ENCODE measurements at places on chromosomes 3 and 15. TPM values are rescaled to one million over a fixed set of nuclear protein-coding genes. Genes with fewer than 3 reads are reported as not detected.

The CKMT1A gene
- total RNA-seq = not detected

The IMPG2 gene
- total RNA-seq = 0.33 TPM

The ATP10A gene
- total RNA-seq = 12.7 TPM

The SAXO2 gene
- total RNA-seq = 0.66 TPM

The ST6GAL1 gene
- 0.83 TPM for total RNA-seq

The ZNF445 gene
- total RNA-seq = 7.7 TPM

The HTR3E gene
- total RNA-seq = not detected

The DNAH12 gene
- total RNA-seq = under 0.01 TPM

The CACNA2D2 gene
- under 0.01 TPM for total RNA-seq

The C3orf70 gene
- 0.33 TPM for total RNA-seq

DNA sequence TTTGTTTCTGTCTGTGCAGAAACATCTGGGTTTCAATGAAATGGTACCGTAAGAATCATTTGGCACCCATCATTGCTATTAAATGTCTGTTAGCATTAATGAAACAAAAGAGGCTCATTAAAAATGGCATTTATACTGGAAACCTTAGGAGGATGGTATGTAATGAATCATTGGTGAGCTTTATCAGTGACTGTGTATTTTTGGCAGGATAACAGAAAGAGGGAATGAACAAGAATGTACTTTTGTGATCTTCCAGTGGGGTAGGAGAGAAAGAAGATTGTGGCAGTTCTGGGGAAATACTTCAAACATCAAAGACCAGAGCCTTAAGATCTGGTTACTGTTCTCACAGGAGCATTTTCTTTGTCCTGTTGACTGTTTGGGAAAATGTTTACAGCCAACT is 4.7 kb upstream of the DCBLD2 start:
- peaks cover 8% of the 10 kb centered on the region for H3K4me1 ChIP-seq
- DNase-seq = peak; percentile 64
- no peaks in the 10 kb centered on the region for H3K36me3 ChIP-seq
- peak overlapping the region; percentile 2 for H3K4me3 ChIP-seq
- peak overlapping the region; percentile 63 for H3K27ac ChIP-seq

DNA sequence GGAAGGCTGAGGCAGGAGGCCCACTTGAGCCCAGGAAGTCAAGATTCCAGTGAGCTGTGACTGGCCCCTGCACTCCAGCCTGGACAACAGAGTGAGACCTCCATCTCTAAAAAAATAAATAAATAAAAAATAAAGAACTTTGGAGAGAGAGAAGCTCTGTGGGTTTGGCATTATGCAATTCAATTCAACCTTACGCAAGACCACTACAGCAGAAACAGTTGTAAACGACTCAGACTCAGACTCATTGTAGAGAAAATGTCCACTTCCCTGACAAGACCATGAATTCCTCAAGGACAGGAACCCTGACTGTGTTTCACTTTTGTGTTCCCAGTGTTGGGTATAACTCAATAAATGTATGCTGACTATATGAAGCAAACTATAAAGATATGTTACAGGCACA is 90.3 kb upstream of the C3orf80 start:
- no peaks in the 10 kb centered on the region for H3K27me3 ChIP-seq
- peak; percentile 54 for DNase-seq
- no peaks in the 10 kb centered on the region for H3K36me3 ChIP-seq
- H3K27ac ChIP-seq = no peak overlapping the region
- no peak overlapping the region for H3K4me3 ChIP-seq

DNA sequence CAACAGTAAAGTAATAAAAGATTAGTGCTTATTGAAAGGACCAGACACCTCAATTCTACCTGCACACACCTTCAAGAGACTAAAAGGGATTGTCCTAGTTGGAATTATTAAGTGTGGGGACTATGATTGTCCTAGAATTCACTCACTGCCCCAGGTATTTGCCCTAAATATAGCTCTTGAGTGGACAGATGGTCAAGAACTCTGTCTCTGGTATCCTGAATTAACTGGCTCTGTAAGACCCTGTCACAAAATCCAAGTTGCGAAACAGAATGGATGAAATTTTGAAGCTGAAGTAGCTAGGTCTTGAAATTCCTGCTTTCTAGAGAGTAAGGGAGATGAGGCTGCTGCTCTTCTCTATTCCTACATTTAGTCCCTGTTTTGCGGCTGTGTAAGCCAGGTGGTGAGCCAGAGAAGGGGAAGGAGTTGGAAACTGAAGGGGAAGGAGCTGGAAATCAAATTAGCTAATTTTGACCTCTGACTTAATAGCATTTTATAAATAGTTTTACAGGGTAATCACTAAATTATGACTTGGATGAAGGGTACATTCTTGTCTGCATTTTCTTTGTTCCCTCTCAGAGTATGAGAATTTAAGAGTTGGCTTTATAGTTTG is 34.5 kb downstream of the KBTBD12 start:
- no peaks in the 10 kb centered on the region for H3K4me1 ChIP-seq
- H3K27ac ChIP-seq = no peak overlapping the region
- no peak overlapping the region for H3K4me3 ChIP-seq
- no peaks in the 10 kb centered on the region for H3K36me3 ChIP-seq
- DNase-seq = no peak

DNA sequence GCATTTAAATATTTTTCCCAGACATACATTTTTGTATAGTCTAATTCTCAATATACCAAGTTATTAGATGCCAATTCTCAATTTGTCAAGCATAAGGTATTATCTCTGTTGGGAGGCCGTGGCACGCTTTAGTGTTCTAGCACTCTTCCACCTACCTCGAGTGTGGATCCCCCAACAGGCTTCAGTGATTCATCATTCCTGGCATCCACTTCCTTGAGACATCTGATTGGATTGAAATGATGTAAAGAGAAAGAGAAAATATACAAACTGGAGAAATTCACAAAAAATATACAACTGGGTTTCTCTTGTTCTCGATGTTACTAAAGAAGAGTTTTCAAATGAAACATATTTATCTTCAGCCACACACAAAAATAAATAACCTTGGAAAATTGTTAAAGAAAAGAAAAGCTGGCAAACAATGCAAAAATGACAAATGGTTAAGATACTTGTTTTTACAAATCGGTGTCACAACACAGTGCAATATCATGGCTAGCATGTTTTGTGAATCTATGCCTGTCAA is 218.0 kb upstream of the CDIN1 start:
- no peak overlapping the region for H3K4me3 ChIP-seq
- no peaks in the 10 kb centered on the region for H3K36me3 ChIP-seq
- no peak overlapping the region for H3K27ac ChIP-seq
- H3K27me3 ChIP-seq = no peaks in the 10 kb centered on the region

GRCh38 chr3:127177226-127177625 is 15.7 kb upstream of the PRR23E start:
- H3K36me3 ChIP-seq = no peaks in the 10 kb centered on the region
- H3K27me3 ChIP-seq = no peaks in the 10 kb centered on the region
- DNase-seq = no peak

- DNase-seq = peak; percentile 83
- peaks cover 8% of the 10 kb centered on the region for H3K4me1 ChIP-seq
- no peak overlapping the region for H3K27ac ChIP-seq
- no peaks in the 10 kb centered on the region for H3K36me3 ChIP-seq
Observed at GRCh38 chr15:70596354-70597055, 166.9 kb downstream of the UACA start.

DNA sequence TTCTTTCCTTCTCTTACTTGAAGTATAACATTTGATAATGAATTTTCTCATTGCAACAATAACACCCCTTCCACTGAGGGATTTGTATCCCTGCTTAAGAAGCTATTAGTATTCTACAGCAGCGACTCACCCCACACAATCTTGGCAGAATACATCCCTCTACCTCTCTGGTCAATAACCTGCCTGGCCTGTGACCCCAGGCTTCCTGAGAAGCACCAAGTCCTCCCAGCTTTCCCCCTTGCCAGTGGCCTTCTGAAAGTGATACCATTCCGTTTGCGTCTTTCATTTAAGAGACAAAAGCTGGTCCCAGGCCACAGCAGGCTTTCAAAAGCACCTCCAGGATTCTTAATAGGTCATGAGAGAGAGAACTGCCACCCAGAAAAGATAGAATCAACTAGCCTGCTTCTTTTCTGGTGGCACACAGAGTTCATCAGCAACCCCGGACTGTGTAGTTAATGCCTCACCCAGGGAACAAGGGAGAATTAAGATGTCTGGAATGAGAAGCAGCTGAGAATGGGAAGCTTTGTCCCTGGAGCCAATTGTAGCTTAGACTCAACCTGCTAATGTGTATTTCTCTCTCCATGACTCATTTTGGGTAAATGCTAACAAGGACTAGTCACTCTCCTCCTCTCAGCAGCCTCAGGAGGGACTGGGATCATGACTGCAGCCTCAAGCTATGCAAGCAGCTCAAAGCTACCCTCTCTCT is 101.0 kb upstream of the CPNE4 start:
- no peak overlapping the region for H3K4me3 ChIP-seq
- peak; percentile 92 for DNase-seq
- peak overlapping the region; percentile 85 for H3K27ac ChIP-seq
- no peaks in the 10 kb centered on the region for H3K36me3 ChIP-seq
- peaks cover 4% of the 10 kb centered on the region for H3K4me1 ChIP-seq

DNA sequence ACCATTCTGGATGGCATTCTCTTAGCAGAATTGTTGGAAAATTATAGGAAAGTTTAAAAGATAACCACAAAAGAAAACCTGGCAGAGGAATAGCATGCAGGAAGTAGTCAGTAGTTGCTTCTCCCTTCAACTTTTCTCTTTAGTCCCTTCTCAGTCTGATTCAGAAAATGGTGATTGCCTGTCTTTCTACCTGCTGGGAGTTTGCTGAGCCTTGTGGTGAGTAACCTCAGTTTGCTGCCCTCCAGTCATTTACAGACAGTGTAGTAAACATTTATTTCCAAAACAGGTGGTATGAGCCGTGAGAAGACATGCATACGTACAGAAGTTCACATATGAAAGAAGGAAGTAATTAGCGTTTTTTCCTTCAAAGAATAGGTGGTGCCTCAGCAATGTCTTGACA is 224.7 kb upstream of the POU1F1 start:
- no peak overlapping the region for H3K4me3 ChIP-seq
- no peaks in the 10 kb centered on the region for H3K4me1 ChIP-seq
- H3K27me3 ChIP-seq = no peaks in the 10 kb centered on the region
- H3K36me3 ChIP-seq = no peaks in the 10 kb centered on the region
- no peak for DNase-seq
- H3K27ac ChIP-seq = no peak overlapping the region

- peaks cover 2% of the 10 kb centered on the region for H3K27me3 ChIP-seq
- no peak overlapping the region for H3K27ac ChIP-seq
- no peak overlapping the region for H3K4me3 ChIP-seq
- DNase-seq = peak; percentile 27
- H3K4me1 ChIP-seq = no peaks in the 10 kb centered on the region
Observed at GRCh38 chr3:10926811-10927521, 65.6 kb upstream of the SLC6A1 start.

DNA sequence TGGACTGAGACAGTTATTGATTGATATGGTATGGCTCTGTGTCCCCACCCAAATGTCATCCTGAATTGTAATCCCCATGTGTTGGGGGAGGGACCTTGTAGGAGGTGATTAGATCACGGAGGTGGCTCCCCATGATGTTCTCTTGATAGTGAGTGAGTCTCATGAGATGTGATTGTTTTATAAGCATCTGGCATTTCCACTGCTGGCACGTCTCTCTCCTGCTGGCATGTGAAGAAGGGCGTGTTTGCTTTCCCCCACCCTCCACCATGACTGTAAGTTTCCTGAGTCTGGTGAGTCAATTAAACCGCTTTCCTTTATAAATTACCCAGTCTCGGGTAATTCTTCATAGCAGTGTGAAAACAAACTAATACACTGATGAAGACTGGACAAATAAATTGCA is 105.6 kb upstream of the MELTF start:
- H3K4me1 ChIP-seq = no peaks in the 10 kb centered on the region
- H3K4me3 ChIP-seq = no peak overlapping the region
- DNase-seq = peak; percentile 51
- no peak overlapping the region for H3K27ac ChIP-seq
- H3K36me3 ChIP-seq = no peaks in the 10 kb centered on the region

DNA sequence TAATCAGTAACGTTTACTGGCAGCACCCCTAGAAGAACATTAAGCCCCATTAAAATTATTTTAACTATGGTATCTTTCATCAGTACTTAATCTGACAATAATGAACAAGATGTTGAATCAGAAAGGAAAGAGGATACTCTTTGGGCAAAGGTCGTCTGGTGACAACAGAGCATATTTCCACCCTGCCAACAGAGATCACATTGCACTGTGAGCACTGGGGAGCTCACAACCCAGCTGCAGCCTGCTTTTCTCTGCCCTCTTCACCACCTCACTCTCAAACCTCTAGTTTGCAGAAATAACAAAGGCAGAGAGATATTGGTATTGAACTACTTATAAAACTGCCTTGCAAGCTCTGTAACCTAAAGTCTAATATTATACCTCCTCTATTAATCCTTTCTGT is 130.0 kb downstream of the FBN1 start:
- H3K27me3 ChIP-seq = no peaks in the 10 kb centered on the region
- peaks cover 14% of the 10 kb centered on the region for H3K36me3 ChIP-seq
- H3K4me3 ChIP-seq = no peak overlapping the region
- DNase-seq = peak; percentile 6
- H3K4me1 ChIP-seq = no peaks in the 10 kb centered on the region

DNA sequence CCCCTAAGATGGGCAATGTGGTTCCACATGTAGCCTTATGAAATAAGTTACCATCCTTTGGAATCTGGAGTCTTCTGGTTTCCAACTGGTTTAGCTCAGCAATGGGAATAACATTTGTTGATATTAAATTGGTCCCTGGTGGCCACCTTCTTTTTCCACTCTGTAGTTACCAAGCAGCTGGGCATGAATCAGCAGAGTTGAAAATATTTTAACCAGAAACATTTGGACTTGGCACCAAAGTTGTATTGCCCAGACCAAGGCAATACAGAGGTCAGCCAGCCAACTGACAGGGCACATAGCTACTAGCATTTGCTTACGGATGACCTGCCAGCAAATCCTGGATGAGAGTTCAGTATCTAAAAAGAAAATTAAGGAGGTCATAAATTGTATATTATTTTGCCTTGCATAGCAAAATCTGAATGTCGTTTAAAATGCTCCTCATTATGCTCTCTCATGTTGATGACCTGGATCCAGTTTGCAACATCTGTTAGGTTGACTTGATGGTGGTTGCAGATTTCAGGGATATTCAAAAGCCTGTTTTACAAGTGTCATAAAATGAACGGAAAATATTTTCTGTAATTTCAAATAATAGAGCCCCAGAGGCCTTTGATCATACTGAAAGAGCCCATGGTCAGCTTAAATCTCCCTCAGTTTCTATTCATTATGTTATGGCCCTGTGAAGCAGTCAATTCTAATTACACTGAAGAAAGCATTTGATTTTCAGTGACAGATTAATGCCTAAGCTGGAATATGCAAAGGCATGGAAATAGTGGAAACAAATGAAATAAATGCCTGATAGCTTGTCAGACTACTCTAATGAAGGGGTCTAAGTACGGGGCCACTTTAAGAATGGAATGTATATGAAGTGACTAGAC is 54.6 kb downstream of the PPM1L start:
- H3K36me3 ChIP-seq = no peaks in the 10 kb centered on the region
- no peak overlapping the region for H3K27ac ChIP-seq
- peak; percentile 5 for DNase-seq

DNA sequence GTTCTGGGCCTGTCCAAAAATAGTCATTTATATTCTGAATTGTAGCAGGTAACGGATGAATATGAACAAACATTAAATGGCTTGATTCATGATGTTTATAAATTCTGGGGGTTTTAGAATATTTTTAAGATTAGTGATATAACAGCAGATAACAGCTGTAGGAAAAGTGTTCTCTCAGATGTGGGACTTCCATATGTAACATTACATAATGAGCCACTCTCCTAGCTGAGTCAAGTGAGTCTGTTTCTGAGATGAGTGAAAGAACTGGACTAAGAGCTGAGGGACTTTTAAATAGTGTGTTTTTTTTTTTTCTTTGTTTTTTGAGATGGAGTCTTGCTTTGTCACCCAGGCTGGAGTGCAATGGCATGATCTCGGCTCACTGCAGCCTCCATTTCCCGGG is 13.9 kb downstream of the YEATS2 start:
- no peak overlapping the region for H3K27ac ChIP-seq
- H3K4me3 ChIP-seq = no peak overlapping the region
- no peaks in the 10 kb centered on the region for H3K36me3 ChIP-seq
- peak; percentile 43 for DNase-seq
- H3K27me3 ChIP-seq = no peaks in the 10 kb centered on the region
